ENCODE measurements at places on chromosomes 12 and 14. TPM values are rescaled to one million over a fixed set of nuclear protein-coding genes. Genes with fewer than 3 reads are reported as not detected.

Gene IGFBP6
- total RNA-seq: 10.6 TPM

Gene ASB2
- total RNA-seq: not detected

Gene CELA1
- not detected for total RNA-seq

Gene KLHL33
- total RNA-seq: 0.04 TPM

Gene PROX2
- not detected for total RNA-seq

Gene TPI1
- total RNA-seq: 1,374 TPM

Gene CHFR
- 50.2 TPM for total RNA-seq

Gene PSMD9
- total RNA-seq: 125 TPM

Gene NUP107
- 70.7 TPM for total RNA-seq
